NCI-H2171 treated with DMSO at 0.1 percent for 48 hours (cell line): ENCODE measurements at places on chromosomes 16 and 17.
A peak's percentile ranks its signal among the peaks of the same experiment; 100 is the strongest.

GRCh38 chr17:64662774-64663367 lies 764 bp upstream of the SMURF2 start:
- DNase-seq, result peak; percentile 88

DNA sequence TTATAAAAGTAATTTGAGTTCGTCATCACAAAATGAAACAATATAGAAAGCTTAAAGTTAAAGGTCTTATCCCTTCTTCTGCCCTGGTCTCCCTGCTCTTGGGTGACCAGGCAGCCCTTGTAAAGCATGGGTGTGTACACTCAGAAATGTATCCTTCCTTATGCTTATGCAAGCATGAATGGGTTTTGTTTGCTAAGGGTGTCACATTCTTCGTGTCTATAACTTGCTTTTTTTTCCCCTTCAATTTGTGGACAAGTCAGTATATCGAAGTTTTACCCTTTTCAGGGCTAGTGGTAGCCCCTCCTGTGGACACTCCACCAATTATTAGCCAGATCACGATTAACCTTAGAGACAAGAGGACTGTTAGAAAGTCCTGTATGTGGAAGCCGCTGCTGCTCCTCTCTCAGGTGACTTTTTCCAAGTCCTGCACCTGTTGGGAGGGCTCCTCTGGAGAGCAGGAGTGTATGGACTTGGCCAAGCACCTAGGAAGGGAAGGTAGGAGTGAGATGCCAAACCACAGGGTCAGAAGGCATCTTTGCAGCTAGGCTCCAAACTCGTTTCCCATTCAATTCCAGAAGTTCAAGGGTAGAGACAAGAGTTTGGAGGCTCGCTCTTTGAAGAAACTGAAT lies 50.9 kb downstream of the LDHD start:
- DNase-seq, result no peak

GRCh38 chr17:81607431-81607830 lies 29.5 kb downstream of the NPLOC4 start:
- DNase-seq, result no peak

GRCh38 chr16:74939688-74940087 lies 45.2 kb downstream of the WDR59 start:
- DNase-seq, result no peak
